ENCODE measurements at places on chromosomes 5 and 9.

DNA sequence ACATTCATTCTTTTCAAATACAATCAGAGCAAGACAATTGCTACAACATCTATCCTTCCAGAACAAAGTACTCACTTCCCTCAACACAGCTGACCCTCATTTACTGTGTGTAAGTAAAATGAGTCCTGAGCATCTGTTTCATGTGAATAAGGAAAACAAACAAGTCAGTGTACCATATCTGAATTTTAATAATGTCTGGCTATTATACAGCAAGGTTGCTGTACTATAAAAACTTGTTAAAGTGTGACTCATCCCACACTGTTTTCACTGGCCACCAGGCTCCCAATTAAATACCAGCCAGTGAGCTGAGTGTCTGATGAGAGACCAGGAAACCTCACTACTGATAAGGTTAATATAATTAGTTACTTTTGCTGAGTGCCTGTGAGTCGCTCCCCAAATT, 339.8 kb downstream of the AGTPBP1 start:
- DNase-seq, result no peak

- no peak for DNase-seq
Observed at GRCh38 chr5:173011566-173011965, 28.0 kb downstream of the ATP6V0E1 start.

DNA sequence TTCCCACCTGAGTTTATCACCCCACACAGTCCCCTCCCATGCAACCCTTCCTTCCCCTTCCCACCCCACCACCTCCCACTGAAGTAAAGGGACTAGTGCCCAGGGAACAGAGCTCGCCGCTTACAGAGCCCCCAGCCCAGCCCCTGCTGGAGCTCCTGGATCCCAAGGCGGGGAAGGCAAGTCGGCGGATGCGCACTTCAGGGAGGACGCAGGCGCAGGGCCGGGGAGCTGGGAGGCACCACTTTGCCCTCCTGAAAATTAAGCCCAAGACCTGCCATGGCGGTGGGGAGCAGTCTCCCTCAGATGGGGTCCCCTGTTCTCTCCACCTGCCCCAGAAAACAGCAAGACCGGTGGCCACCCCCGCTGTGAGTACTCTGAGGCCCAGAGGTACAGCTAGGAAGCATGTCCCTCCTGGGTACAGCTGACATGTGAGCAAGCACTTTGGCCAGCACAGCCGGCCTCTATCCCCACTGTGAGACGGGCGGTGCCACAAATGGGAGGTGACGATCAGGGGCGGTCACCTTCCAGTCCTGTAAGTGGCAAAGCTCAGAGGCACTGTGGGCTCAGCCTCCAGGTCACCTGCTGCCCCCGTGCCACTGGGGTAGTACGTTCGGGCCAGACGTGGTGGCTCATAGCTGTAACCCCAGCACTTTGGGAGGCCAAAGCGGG, 45.9 kb downstream of the COL23A1 start:
- DNase-seq, result no peak

DNA sequence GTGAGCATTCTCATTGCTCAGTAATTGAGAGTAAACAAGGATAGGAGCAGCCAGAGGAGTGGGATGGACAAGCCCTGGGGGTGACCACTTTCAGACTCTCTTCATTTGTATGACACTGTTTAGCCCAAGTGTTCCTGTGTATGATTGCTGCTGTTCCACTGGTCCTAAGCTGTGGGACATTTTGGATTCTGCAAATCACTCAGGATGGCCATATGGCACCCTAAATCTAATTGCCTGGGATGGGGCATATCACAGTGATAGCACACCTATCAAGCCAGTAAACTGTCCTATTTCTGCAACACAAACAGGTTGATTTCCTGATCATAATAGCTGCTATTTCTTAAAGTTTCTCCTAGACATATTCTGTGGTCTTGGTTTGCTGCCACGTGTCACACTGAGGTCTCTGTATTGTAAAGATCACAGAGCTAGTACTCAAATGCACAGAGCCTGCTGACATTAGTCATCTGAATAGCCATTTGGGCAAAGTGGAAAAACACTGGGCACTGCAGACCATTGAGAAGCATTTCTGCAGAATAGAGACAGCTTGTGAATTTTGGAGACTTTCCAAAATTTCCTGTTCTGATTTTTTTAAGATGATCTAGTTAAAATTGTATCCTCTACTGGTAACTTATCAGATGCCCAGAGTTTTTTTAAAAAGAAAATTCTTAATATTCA, 320.2 kb downstream of the RFX3 start:
- DNase-seq, result no peak

- DNase-seq, result no peak
Observed at GRCh38 chr5:128038643-128039042, 44.9 kb upstream of the SLC12A2 start.

DNA sequence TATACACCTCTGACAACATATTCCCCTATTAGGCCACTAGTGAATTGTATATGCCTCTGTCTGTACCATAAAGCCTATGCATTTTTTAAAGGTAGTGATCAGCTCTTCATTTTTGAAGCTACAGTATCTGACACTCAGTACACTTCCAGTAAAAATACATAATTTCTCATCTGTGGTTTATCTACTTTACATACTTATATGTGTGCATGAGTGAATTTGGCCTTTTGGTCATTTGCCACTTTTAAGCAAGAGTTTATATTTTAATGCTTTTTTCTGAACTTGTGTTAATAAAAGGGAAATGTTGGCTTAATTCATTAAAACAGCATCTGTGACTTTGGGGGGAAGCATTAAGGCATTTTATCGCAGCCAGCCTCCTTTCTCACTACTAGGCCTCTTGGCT, 47.8 kb downstream of the ST8SIA4 start:
- no peak for DNase-seq

DNA sequence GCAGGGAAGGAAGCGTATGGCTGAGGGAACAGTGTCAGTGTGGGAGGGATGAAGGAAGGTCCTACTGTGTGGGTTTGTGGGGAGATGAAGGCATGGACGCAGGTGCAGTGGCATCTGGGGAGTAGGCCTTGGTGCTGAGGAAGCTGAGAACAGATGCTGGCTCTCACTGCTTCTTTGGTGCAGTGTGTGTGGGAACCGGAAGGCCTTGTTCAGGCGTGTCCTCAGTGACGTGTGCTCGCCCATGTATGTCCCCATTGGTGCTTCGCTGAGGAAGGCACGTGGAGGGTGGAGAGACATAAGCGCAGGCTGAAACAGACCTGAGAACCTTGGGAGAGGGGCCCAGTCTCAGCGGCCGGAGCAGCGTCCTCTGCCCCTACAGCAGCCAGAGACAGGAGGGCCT, 18.7 kb downstream of the ADAMTS13 start:
- DNase-seq, result no peak

DNA sequence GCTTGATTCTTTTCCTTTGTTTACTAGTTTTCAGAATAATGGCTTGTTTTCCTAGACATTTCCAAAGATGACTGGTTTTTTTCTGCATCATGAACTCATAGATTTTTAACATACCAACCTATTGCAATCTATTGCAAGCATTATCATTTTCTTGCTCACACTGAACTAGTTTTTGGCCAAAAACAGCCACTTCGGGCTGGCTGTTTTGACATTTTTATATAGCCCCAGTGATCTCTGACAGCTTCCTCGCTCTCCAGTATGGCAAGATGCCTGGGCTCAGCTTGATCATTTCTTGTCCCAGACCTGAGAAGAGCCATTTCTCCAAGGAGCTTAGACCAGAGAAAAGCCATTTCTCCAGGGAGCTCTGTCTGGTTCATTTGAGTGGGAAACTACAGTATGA, 94.3 kb upstream of the MAMDC2 start:
- no peak for DNase-seq

GRCh38 chr9:132591244-132591643, 8.8 kb downstream of the BARHL1 start:
- DNase-seq, result no peak

GRCh38 chr9:86064220-86064619, 35.1 kb downstream of the GOLM1 start:
- no peak for DNase-seq

DNA sequence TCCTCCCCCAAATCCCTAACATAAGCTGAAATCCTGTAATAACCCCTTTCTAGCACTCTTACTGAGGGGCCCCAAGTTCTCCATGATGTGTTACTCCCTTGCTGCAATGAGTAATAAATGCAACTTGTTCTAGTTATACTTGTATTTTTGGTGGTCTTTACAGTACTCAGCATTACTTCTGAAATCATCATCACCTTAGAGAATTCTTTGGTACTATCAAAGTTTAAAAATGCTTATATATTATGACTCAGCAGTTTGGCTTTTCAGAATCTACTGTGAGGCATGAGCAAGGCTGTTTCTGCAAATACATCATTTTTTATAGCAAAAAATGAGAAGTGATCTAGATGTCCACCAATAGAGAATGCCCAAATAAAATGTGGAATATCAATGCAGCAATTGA, 20.7 kb upstream of the ROPN1L start:
- DNase-seq, result no peak

- DNase-seq, result no peak
Observed at GRCh38 chr5:39164529-39165402, 54.6 kb downstream of the FYB1 start.

DNA sequence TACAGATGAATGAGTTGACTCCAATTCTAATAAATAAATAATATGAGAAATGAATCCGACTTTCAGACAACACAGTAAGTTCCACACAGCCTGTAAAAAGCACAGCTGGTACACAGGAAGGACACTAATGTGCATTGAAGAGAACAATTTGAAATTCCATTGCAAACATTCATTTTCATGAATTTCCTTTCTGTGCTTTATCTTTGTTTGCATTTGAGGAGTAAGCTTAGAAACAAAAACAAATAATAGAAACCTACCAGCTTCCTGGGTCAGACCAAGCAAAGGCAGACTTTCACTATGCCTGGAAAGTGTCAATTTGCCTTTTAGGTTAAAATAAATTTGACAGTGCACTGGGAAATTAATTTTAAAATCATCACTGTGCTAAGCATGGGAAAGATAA, 143.8 kb upstream of the VLDLR start:
- DNase-seq, result peak; percentile 32

DNA sequence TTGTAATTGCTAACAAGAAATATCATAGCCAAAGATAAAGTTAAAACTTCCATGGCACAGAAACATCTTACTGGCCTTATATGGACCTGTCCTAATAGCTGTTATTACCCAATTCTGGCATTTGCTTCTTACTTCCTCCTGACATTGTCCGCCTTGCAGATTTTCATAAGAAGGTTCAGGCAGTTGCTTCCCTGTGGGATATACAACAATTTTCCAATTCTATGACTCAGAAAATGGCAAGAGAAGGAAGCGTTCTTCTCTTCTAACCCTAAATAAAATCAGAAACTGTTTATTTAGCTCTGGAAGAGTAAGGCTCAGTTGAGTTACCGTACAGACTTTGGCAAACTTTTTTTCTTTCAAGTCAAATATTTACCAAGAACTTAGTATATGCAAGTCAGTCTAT, 1.7 kb downstream of the PRKAA1 start:
- DNase-seq, result no peak

GRCh38 chr5:150637245-150638052, 3.0 kb upstream of the SYNPO start:
- no peak for DNase-seq

DNA sequence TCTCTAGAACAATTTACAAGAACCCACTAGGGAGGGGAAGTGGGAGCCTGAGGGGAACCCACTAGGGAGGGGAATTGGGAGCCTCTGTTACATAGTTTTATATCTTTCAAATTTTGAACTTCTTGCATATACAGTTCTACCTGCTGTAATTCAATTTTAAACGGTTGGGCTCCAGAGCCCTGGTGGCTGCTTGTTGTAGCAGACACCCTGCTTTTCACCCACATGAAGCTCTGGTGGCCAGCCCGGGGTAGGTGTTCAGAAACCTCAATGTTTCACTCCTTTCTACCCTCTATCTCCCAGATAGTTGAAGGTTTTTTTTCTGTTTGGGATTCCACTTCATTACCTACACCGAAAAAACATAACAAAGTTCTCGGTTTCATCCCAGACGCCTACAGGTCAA, 124.4 kb downstream of the TMEM174 start:
- no peak for DNase-seq

- no peak for DNase-seq
Observed at GRCh38 chr9:125492719-125493118, 214.3 kb downstream of the MAPKAP1 start.

DNA sequence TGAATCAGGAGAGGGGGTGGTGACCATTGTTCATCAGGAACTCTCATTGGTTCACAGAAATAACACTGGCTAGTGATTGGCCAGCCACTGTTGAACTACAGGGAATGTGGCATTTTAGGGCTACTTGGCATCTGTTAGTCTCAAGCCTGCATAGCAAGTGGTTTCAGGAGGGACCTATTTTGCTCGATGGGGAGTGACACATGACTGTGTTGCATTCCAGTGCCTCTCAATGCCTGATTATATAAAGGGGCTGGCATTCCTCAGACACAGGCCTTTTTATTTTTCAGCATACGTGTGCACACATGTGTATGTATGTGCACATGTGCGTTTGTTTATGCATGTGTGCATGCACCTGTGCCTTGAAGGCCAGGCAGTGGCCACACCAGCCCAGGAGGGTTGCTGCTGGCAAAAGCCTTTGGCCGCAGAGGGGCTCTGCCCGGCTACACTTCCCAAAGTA, 23.2 kb downstream of the FGD3 start:
- DNase-seq, result no peak

DNA sequence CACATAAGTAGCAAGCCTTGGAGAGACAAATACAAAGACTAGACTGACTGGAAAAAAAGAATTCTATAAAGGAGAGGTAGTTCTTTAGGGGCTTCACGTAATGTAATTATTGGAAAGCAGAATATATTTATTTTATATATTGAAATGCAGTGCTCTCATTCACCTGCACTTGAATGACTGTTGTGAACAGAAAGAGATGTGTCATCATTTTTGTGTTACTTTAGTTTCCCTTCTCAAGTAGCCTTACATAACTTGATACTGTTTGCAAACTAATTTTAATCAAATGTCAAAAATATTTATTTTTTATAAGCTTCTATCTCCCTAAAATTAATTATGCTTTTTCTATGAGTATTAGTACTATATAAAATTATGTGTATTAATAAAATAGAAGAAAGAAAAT, 691.1 kb upstream of the FTMT start:
- DNase-seq, result no peak

DNA sequence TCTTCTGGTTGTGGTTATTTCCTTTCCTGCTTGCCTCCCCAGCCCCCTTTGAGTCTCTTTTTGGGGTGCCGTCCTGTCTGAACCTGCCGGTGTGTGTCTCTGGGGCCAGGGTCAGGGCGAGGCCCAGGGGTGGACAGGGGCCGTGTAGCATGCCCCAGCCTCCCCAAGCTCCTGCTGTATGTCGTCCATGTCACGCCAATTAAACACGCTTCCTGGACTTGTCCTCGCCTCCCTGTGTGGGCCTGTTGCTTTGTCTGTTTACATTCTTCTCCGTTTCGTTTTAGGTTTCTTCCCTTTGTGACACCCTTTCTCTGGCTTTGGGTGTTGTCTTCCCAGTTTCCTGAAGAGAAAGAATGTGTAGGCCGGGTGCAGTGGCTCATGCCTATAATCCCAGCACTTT, 28.5 kb upstream of the HMCN2 start:
- DNase-seq, result no peak

Measured in NCI-H526 (cell line).